Hindlimb muscle (tissue), 1 donor: ENCODE measurements at places on chromosomes 2 and 18. TPM values are rescaled to one million over a fixed set of nuclear protein-coding genes. Genes with fewer than 3 reads are reported as not detected.

The EN1 gene
- 8.3 TPM for polyA plus RNA-seq

The DSG3 gene
- 0.12 TPM for polyA plus RNA-seq

The PHOSPHO2 gene
- polyA plus RNA-seq: 4.1 TPM

The WNT6 gene
- 0.45 TPM for polyA plus RNA-seq

The SETBP1 gene
- polyA plus RNA-seq: 19.5 TPM

The UCN gene
- polyA plus RNA-seq: 2.5 TPM

The REG1B gene
- not detected for polyA plus RNA-seq

The FAM110C gene
- 0.94 TPM for polyA plus RNA-seq

The ASXL3 gene
- polyA plus RNA-seq: 4.7 TPM

The TUBB8B gene
- polyA plus RNA-seq: not detected

The ATP6V1C2 gene
- 1.7 TPM for polyA plus RNA-seq

GRCh38 chr2:134351016-134351415 lies 97.1 kb downstream of the MGAT5 start:
- no peak for DNase-seq

DNA sequence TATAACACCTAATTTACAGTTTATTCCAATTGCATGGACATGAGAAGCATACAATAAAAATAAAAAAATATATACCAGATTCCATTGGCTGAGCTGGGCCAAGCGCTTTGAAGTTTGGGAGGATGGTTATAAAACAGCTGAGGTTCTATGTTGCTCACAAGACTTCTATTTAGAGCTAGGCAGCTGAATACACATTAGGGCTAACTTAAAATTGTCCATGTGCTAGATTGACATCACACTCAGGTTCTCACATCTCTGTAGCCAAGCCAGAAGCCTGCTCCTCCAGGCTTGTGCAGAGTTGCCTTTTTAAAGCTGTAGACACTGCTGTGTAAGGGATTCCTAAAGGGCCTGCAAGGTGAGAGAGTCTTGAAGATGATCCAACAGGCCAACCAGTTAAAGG lies 871.1 kb upstream of the FANCL start:
- no peak for DNase-seq

DNA sequence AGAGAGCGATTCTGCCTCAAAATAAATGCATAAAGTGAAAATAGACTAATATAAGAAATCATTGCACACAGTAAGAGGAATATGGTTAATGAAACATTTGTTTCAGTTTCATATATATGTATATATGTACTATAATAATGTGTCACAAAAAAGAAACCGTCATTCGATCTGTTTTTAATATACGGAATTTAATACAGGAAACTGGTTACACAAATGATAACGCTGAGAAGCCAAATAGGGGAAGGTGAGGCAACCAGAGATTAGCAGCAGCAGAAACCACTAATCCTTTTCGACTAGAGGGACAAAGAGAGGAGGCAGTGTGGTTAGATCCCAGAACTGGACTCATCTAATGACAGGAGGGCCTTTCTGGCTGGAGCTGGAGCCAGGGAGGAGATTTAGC lies 64.2 kb upstream of the GREB1L start:
- no peak for DNase-seq

DNA sequence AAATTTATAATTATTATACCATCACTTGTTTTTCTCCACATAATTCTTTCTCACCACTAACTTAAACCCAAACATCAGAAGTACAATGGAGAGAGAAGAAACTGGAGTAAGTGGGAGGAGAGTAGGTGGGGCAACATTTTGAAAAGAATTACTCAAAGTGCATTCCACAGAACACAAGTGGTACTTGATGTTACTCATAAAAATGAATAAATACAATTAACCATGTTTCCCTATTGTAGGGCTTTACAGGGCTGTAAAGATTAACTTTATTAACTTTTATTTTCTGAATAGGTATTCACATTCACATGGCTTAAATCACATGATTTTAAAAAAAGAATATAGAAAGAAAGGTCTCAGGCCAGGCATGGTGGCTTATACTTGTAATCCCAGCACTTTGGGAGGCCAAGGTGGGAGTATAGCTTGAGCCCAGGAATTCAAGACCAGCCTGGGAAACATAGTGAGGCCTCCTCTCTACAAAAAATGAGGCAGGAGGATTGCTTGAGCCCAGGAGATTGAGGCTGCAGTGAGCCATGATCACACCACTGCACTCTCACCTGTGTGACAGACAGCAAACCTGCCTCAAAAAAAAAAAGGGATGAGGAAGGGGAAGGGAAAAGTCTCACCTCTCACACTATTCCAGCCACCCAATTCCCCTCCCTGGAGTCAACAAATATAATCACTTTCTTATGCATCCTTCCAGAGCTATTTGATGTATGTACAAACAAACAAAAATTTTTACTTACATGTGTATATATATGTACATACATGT lies 47.1 kb downstream of the KCNG3 start:
- DNase-seq: no peak

- DNase-seq: no peak
These were observed 196.8 kb downstream of the MCFD2 start for GRCh38 chr2:46718784-46719183.

- DNase-seq: no peak
These were observed 508.9 kb downstream of the CNTNAP5 start for GRCh38 chr2:124534028-124534427.

DNA sequence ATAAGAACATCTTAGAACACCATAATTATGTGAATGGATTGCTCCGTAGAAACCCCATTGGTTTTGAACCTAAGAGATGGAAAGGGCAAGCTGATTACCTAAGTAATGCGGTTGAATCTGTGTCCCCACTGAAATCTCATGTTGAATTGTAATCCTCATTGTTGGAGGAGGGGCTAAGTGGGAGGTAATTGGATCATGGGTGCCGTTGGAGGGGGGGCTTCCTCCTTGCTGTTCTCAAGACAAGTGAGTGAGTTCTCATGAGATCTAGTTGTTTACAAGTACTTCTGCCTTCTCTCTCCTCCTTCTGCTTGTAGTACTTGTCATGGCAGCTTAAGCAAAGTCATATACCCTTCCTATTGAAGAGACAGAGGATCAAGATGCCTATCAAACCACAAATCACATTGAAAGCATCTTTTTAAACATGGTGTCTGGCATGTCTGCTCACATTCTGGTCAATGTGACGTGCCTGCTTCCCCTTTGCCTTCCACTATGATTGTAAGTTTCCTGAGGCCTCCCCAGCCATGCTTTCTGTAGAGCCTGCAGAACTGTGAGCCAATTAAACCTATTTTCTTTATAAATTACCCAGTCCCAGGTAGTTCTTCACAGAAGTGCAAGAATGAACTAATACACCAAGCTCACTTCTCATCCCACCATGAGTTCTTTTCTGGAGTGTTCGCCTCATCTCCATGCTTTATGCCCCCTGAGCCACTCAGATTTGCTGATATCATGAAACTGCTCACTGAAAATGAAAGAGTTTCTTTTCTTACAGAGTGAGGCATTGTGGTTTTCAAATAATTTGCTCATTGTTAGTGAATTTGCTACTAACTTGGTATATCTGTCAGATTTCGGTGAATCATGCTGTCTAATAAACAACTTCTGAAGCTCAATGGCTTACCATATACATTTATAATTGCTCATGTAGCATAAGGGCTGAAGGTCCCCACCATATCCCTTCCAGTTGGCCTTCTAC lies 23.6 kb downstream of the KCNE4 start:
- DNase-seq: no peak

- no peak for DNase-seq
These were observed 127.0 kb upstream of the BCL2L11 start for GRCh38 chr2:110993557-110994231.

DNA sequence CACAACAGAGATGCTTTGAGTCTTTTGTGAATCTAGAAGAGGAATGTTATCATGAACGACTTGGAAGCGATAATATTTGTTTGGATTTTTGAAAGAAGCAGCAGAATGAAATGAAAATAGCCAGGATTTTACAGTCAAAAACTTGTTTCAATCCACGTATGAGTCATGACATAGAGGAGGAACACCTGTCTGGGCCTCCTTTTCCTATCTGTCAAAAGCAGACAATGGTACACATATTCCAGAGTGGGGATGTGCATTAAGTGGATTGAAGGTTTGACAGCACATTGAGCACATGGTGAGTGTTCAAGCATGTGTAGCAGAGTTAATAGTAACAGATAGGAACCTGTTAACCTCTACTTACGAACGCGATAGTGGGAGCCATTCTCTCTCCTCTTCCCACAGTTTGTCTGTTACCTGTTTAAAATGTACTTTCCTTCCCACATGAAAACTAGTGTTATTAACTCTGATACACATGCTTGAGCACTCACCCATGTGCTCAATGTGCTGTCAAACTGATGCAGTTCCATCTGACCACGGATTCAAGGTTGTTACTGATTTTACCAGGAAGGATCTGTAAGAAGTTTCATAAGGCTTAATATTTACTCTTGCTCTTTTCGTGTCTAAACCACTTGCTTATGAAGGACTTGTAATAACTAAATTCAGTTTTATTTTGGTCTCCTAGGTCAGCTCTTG lies 863.4 kb upstream of the SOX11 start:
- no peak for DNase-seq

DNA sequence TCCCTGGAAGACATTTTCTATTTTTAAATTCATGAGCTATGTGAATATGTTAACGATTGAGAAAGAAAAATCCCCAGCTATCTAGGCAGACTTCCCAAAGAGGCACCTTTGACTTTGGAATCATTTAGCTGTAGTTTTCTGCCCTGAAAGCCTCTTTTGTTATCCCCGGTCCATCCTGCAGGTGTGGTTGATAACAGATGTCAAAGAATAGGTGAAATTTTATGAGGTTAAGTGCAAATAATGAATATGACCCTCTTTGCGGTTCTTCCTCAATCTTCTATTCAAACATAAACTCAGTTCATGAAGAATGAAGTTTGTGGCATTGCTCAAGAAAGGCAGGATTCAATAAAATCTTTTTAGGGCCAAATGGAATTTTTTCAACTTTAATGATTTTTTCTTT lies 51.6 kb upstream of the ATP8B1 start:
- DNase-seq: no peak

DNA sequence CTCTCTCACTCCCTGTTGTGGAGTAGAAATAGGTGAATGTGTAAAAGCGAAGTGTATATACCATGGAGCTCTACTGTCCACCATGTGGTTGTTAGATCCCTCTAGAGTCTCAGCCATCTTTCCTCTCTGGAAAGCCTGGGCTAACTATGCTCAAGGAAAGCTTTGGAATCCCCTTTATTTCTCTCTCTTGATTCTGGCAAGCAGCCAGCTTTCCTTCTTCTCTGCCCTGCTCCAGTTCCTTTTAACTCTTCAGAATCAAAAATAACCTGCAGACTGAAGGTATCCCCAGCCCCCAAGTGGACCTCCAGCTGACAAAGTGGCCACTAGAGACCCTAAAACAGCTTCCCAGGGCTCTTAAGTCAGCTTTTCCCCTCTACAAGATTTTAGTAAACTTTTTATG lies 381.9 kb downstream of the PLCL1 start:
- no peak for DNase-seq

DNA sequence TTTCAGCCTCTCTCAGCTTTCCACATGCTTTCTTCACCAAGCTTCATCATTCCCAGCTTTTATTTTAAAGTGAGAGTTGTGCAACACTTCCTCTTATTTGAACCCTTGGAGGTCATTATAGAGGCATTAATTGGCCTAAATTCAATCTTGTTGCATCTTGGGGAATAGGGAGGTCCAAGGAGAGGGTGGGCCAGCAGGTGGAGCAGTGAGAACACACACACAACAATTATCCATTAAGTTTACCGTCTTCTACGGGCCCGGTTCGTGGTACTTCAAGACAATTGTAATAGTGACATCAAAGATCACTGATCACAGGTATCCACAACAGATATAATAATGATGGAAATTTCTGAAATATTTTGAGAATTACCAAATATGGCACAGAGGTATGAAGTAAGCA lies 457.2 kb upstream of the SMIM21 start:
- DNase-seq: no peak

DNA sequence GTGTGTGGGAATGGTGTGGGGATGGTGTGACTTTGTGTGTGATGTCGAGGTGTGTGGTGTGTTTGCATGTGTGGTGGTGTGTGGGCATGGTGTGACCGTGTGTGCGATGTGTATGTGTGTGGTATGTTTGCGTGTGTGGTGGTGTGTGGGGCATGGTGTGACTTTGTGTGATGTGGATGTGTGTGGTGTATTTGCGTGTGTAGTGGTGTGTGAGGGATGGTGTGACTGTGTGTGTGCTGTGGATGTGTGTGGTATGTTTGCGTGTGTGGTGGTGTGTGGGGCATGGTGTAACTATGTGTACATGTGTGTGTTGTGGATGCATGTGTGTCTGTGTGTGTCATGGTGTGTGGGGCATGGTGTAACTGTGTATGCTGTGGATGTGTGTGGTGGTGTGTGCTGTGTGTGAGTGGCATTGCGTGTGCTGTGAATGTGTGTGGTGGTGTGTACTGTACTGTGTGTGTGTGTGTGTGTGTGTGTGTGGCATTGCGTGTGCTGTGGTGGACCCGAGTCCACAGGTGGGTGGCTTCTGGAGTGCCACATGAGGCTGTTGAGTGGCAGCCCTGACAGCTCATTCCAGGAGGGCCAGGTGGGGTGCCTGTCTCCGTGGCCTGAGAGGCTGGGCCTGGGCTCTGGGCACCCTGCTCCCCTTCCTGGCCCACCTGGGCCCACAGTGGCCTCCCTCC lies 14.7 kb downstream of the ODC1 start:
- DNase-seq: no peak

DNA sequence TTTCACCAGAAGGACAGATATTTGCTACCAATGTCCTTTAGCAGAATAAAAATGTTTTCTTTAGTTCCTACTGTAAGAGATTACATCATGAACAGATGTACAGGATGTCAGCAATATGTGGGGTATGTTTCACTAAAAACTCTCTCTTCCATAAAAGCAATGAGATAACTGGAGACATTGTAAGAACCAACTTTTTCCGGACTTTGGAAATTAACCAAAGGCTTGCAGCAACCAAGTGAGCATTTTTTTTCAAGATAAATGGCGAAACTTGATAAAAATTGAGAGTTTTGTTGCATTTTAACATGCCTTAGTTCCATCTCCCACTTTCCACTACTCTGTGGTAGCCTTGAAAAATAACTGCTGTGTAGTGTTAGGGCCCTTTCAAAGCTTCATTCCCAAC lies 429.8 kb upstream of the CDH2 start:
- no peak for DNase-seq

GRCh38 chr2:164515030-164515429 lies 106.3 kb downstream of the GRB14 start:
- no peak for DNase-seq

- DNase-seq: no peak
These were observed 240.3 kb upstream of the FBXO11 start for GRCh38 chr2:48146552-48146951.

GRCh38 chr18:37663446-37663845 lies 97.8 kb upstream of the CELF4 start:
- DNase-seq: no peak

DNA sequence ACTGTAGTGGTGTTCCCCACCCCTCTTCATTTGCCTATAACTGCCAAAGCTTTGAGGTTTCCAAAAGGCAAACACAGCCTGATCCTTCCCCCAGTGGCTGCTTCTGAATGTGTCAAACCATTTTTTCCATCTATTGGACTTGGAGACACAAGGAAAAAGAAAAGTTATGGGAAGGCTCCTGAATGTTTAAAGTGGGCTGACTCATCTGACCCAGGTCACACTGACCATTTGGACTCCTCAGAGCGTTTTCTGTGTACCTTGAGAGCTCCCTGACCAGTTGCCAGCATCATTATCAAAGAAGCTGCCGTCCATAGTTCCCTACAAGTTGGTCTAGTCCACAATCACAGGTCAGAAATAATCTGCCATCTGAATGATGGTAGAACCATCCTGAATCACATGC lies 123.4 kb upstream of the COL3A1 start:
- DNase-seq: no peak
